Coronary artery (tissue), 2 donors: ENCODE measurements at places on chromosomes 1 and 21.

DNA sequence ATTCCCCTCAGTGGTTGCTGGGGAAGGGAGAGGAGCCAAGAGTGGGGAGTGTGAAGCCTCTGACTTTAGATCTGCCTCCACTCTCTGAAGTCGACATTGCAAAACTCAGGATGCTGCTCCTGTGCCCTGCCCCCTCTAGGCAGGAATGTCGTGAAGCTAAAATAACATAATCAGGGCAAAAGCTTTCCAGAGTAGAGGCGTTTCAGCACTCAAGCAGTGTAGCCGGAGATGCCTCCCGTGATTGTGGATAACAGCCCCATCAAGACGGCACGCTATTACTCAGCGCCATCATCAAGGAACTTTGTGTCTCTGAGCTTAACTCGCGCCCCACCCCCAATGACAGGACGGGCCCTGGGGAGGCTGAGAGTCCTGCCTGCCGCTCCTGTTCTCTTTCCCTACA, 60.0 kb downstream of the FBXO2 start:
- no peak for DNase-seq

DNA sequence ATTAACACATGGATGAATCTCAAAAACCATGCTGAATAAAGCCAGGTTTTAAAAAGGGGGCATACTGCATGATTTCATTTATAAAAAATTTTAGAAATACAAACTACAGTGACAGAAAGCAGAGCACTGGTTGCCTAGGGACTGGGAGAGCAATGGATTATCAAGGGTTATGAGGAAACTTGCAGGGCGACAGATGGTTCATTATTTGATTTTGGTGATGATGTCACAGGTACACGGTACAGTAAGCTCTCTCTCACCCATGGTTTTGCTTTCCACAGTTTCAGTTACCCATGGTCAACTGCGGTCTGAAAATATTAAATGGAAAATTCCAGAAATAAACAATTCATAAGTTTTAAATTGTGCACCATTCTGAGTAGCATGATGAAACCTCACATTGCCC, 14.1 kb downstream of the VAMP4 start:
- DNase-seq: no peak

- no peak for DNase-seq
Measured at GRCh38 chr21:32340863-32341848, 42.5 kb downstream of the MRAP start.

GRCh38 chr21:20646431-20647165, 351.6 kb upstream of the NCAM2 start:
- no peak for DNase-seq

- no peak for DNase-seq
Measured at GRCh38 chr1:229379846-229380245, 37.0 kb upstream of the CCSAP start.

DNA sequence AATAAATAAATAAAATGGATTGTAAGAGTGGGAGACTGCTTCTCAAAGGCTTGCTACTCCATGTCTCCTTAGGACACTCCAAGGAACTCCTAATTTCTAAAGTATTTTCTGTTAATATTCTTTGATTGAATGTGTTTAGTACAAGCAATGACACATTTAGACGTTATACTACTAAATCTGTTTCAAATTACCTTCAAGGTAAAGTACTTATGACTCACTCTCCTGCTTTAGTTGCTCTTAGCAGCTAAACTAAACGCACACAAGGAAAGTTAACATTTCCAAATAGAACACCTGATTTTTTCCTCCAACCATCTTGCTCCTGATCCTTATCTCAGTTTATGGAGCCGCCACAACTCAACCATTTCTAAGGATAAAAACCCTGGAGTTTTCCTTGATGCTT, 969.8 kb upstream of the ADGRL4 start:
- no peak for DNase-seq

DNA sequence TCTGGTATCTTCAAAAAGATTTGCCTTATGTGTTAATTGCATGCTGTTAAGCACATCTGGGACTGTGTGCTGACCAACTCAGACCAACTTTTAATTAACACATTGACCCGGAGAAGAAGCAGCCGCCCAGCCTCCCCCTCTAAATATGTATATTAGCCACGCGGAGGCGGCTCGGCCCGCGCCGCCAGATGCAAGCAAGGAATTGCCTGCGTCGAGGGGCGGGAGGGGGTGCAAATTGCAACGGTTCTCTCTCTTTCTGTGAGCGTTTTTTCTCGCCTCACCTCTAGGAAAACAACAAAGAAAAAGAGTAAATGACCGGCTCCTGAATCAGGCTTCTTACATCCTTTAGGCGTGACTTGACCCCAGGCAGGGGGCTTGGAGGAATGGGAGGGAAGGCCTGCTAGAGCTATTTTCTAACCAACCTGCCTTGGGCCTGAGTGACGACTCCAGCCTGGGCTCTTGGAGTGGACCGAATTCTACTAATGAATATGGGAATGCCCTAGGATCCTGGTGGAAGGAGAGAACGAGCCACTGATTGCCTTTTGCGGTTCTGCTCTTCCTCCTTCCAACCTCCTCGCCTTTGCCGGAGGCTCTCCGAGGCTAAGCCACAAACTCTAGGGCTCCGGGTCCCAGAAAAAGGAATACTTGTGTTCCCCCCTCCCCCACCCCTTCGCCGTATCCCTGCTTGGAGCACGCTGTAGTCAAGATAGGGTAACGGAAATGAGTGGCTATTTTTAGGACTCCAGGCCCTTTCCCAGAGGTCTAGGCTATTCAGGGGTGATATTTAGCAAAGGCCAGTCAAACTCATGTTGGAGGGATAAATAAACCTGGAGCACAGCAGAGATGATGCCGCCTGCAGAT, 417.0 kb upstream of the ESRRG start:
- DNase-seq: no peak

DNA sequence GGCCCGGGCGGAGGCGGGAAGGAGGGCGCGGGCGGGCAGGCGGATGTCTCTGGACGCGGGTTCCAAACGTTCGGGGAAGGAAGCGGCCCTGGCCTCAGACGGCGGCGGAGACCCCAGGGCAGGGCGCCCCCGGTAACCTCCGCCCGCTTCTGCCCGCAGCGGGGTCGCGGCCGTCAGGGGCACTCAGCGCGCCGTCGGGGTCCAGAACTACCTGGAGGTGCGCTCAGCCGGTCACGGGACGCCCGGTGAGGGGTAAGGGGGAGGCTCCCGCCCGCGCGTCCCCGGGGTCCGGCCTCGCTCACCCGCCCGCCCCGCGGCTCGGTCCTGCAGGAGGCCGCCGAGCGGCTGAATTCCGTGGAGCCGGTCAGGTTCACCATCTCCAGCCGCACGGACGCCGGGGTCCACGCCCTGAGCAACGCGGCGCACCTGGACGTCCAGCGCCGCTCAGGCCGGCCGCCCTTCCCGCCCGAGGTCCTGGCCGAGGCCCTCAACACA, 406 bp downstream of the PUSL1 start:
- no peak for DNase-seq

- no peak for DNase-seq
Measured at GRCh38 chr1:184972315-184973055, 1.8 kb downstream of the NIBAN1 start.

DNA sequence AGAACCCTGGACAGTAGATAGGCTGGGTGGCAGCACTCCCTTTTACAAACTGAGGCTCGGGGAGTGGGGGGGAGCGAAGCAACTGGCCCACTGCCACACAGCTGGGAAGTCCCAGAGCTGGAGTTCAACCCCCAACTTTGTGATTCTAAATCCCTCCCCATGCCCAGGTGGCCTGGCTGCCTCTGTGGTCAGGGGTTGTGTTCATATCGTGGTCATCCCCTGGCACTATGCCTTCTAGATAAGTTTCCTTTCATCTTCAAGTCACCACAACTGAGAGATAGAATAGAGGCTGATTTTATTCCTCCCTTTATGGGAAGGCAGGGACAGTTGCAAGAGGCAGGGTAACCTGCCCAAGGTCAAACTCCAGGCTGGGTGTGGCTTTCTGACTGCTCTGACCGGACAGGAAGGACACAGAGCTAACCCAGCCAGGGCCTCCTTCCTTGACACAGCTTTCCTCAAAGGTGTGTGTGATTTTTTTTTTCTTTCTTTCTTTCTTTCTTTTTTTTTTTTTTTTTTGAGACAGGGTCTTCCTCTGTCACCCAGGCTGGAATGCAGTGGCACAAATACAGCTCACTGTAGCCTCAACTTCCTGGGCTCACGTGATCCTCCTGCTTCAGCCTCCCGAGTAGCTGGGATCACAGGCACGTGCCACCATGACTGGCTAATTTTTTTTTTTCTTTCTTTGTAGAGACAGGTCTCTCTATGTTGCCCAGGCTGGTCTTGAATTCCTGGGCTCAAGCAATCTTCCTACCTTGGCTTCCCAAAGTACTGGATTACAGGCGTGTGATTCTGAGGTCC, 18.4 kb upstream of the TNFRSF1B start:
- DNase-seq: no peak

- no peak for DNase-seq
Measured at GRCh38 chr1:38563942-38564735, 295.4 kb downstream of the RRAGC start.

- DNase-seq: no peak
Measured at GRCh38 chr1:19435851-19436455, 49.4 kb downstream of the CAPZB start.

DNA sequence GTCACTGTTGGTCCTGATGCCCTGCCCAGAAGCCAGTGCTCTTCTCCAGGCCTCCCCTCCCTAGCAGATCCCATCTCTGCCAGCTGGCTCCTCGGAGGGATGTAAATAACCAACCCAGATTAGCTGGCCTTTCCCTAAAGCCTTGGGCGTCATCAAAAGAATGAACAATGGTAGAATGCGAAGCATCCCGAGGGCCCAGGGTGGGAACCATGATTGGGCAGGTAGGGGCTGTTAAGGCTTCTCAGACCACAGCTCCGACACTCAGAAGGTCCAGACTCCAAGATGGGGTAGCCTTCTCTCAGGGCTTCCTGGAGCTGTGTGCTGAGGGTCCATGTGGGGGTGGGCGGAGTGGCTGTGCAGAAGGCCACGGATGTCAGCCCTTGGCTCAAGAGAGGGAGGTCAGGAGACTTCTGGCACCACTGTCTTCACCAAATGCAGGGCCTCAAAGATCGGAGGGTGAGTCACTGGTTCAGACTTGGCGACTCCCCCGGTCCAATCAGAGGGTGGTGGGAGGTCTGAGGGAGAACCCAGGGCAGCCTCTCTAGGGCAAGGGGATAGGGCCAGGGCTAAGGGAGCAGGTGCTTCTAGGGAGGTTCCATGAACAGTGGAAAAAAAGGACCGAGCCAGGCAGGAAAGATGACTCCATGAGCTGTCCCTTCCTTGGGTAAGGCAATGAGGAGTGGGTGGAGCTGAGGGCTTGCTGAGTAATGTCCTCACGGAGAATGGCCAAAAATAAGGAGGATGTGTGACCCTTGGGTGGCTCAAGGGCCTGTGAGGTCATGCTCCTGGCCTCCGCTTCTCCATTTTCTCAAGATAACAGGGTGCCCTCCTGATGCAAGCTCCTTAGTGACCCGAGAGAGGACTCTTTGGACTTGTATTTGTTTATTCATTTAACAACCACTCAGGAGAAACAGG, 58.4 kb upstream of the EPS8L3 start:
- peak; percentile 85 for DNase-seq

- DNase-seq: no peak
Measured at GRCh38 chr1:226029093-226029496, 30.0 kb upstream of the SDE2 start.
